ENCODE measurements at places on chromosomes 12 and 14. TPM values are rescaled to one million over a fixed set of nuclear protein-coding genes. Genes with fewer than 3 reads are reported as not detected.

The COCH gene
- total RNA-seq, result 10.3 TPM

GRCh38 chr14:25757364-25757763 lies 707.4 kb upstream of the STXBP6 start:
- H3K27me3 ChIP-seq, result no peaks in the 10 kb centered on the region
- no peak overlapping the region for H3K4me3 ChIP-seq
- no peak for DNase-seq
- no peaks in the 10 kb centered on the region for H3K4me1 ChIP-seq

DNA sequence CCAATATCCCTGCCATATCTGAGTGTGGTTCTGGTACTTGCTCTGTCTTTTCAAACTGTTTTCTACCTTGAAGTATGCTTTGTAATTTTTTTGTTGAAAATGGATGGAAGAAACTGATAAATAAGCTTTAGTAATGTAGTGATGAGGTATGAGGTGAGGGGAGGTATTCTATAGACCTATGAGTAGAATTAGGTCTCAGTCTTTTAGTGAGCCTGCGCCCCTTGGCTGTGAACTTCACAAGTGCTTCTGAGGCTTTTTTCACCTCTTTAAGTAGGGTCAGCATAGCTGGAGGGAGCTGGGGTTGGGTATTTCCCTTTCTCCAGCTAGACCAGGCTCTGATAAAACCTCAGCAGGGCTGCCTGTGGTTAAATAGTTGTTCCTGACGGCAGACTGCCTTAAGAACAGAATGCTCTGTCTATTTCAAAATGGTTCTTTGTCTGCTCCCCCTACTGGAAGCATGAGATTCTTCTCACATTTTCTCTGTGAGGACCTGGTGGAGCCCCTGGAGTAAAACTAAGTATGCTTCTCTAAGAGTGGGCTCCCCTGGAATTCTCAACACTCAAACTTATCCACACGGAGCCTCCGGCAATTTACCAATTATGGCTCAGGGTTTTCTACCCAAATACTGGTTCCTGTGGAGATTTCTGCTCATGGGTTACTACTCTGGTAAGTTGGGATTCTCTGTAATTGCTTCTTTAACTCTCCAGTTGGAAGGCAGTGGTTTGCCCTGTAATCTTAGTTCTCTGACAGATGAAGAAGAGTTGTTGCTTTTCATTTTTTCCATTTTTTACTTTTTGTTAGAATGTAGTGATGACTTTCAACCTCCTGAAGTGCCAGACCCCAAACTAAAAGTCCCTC lies 13.1 kb downstream of the KRT5 start:
- no peaks in the 10 kb centered on the region for H3K36me3 ChIP-seq
- H3K27ac ChIP-seq, result no peak overlapping the region
- peaks cover 35% of the 10 kb centered on the region for H3K27me3 ChIP-seq
- H3K4me3 ChIP-seq, result no peak overlapping the region
- no peaks in the 10 kb centered on the region for H3K4me1 ChIP-seq
- peak; percentile 21 for DNase-seq

GRCh38 chr12:53844994-53845844 lies 93.4 kb upstream of the HOXC13 start:
- no peak overlapping the region for H3K4me3 ChIP-seq
- H3K27ac ChIP-seq, result no peak overlapping the region
- H3K27me3 ChIP-seq, result peaks cover 18% of the 10 kb centered on the region
- H3K36me3 ChIP-seq, result no peaks in the 10 kb centered on the region
- H3K4me1 ChIP-seq, result peaks cover 24% of the 10 kb centered on the region

- H3K4me1 ChIP-seq, result no peaks in the 10 kb centered on the region
- no peak for DNase-seq
- no peaks in the 10 kb centered on the region for H3K36me3 ChIP-seq
Measured at GRCh38 chr12:89189448-89189847, 162.9 kb downstream of the DUSP6 start.

Data from Calu3 (cell line).